ENCODE measurements at places on chromosomes 6 and 20.

GRCh38 chr6:71123051-71123450, 165.6 kb upstream of the OGFRL1 start:
- no peak overlapping the region for H3K4me3 ChIP-seq
- H3K27me3 ChIP-seq: no peaks in the 10 kb centered on the region

DNA sequence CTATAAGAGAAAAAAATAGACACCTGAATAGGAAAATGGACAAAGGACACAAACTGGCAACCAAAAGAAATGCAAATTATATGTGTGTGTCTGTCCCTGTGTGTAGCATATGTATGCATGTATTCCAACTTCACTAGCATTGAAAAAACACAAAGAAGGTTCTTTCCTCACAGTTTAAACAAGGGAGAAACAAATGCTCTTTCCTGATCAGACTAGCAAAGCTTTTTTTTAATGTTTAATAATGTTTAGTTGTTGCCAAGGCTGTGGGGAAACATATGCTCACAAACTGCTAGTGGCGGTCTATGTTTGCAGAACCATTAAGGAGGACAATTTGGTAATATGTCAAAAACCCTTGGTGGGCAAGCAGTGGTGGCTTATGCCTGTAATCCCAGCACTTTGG, 22.4 kb downstream of the SMLR1 start:
- peaks cover 10% of the 10 kb centered on the region for H3K4me1 ChIP-seq
- DNase-seq: no peak
- no peak overlapping the region for H3K4me3 ChIP-seq
- H3K27ac ChIP-seq: no peak overlapping the region
- no peaks in the 10 kb centered on the region for H3K27me3 ChIP-seq

GRCh38 chr6:15735567-15736265, 72.9 kb upstream of the DTNBP1 start:
- no peak overlapping the region for H3K27ac ChIP-seq
- H3K36me3 ChIP-seq: no peaks in the 10 kb centered on the region
- H3K27me3 ChIP-seq: no peaks in the 10 kb centered on the region
- no peak overlapping the region for H3K4me3 ChIP-seq
- H3K4me1 ChIP-seq: no peaks in the 10 kb centered on the region

GRCh38 chr20:40925829-40926510, 102.7 kb upstream of the TOP1 start:
- H3K36me3 ChIP-seq: no peaks in the 10 kb centered on the region
- no peak overlapping the region for H3K4me3 ChIP-seq
- DNase-seq: no peak
- no peaks in the 10 kb centered on the region for H3K4me1 ChIP-seq
- H3K27me3 ChIP-seq: no peaks in the 10 kb centered on the region

GRCh38 chr6:15852289-15852688, 189.5 kb upstream of the DTNBP1 start:
- H3K27me3 ChIP-seq: no peaks in the 10 kb centered on the region
- no peak for DNase-seq
- no peaks in the 10 kb centered on the region for H3K36me3 ChIP-seq

- peaks cover 14% of the 10 kb centered on the region for H3K4me1 ChIP-seq
- no peaks in the 10 kb centered on the region for H3K36me3 ChIP-seq
- no peaks in the 10 kb centered on the region for H3K27me3 ChIP-seq
- no peak overlapping the region for H3K4me3 ChIP-seq
- H3K27ac ChIP-seq: no peak overlapping the region
- no peak for DNase-seq
These were observed 98.8 kb upstream of the BEND6 start for GRCh38 chr6:56856036-56856580.

DNA sequence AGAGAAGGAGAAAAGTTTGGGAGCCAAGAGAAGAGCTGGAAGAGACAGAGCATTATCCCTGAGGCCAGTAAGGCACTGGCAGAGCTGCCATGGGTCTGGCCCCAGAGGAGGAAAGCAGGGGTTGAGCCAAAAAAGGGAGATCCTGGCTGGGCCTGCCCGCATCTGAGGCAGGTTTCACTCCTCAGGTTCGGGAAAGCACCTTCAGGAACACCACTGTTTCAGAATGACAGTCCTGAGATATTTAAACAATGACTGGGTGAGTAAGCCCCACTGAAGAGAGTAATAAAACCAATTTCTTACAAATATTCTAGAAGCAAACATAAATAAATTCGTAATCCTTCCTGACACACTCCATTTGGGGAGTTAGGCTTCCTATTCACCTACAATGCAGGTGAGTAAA, 152.2 kb downstream of the BACH2 start:
- no peak for DNase-seq
- H3K27ac ChIP-seq: no peak overlapping the region
- H3K4me1 ChIP-seq: peaks cover under 1% of the 10 kb centered on the region
- no peaks in the 10 kb centered on the region for H3K27me3 ChIP-seq
- no peak overlapping the region for H3K4me3 ChIP-seq
- no peaks in the 10 kb centered on the region for H3K36me3 ChIP-seq

DNA sequence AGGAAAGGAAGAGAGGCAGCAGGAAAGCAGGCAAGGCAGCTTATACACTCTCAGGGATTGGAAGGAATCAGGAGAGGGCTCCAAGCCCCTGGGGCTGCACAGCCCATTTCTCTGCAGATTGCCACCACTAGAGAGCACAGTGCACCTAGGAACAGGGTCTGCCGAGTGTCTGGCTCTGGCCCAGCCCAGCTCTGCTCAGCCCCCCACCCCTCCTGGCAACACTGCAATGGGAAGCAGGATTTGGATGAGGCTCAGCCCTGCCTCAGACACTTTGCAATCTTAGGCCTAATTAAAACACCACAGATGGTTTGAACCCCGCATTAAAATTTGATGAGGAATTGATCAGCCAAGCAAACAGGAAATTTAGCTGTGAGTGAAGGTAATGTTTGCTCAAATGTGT, 252.7 kb downstream of the DHX35 start:
- no peak overlapping the region for H3K4me3 ChIP-seq
- DNase-seq: peak; percentile 66
- H3K4me1 ChIP-seq: no peaks in the 10 kb centered on the region

- no peaks in the 10 kb centered on the region for H3K4me1 ChIP-seq
- DNase-seq: peak; percentile 54
- H3K27ac ChIP-seq: no peak overlapping the region
- no peaks in the 10 kb centered on the region for H3K27me3 ChIP-seq
- no peaks in the 10 kb centered on the region for H3K36me3 ChIP-seq
- H3K4me3 ChIP-seq: no peak overlapping the region
These were observed 128.2 kb downstream of the EDN3 start for GRCh38 chr20:59428441-59429205.

GRCh38 chr6:44132476-44132875, 5.1 kb downstream of the TMEM63B start:
- H3K4me3 ChIP-seq: no peak overlapping the region
- no peak for DNase-seq
- H3K36me3 ChIP-seq: peaks cover 6% of the 10 kb centered on the region
- no peaks in the 10 kb centered on the region for H3K27me3 ChIP-seq
- no peaks in the 10 kb centered on the region for H3K4me1 ChIP-seq

DNA sequence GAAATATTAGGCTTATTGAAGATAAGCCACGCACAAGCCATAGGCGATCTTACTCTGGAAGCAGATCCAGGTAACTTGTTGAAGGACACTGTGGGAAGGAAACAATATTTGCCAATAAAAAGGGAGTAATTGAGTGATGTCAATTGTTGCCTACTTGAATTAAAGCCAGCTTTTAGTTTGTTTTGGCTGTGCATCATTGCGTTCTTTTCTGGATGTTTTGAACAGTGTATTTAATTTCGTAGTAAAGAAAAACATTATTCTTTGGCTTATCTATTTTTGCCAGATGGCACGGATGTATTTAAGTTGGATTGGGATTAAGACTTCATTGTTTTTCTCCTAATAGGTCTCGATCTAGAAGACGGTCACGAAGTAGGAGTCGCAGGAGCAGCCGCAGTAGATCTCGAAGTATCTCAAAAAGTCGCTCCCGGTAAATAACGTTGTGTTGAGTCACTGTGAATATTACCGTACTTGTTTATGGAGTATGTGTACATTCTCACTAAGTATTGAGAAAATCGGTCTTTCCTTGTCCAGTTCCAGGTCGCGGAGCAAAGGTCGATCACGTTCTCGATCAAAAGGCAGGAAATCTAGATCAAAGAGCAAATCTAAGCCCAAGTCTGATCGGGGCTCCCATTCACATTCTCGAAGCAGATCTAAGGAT, 2.6 kb downstream of the SRSF6 start:
- peaks cover 64% of the 10 kb centered on the region for H3K36me3 ChIP-seq
- peak overlapping the region; percentile 90 for H3K4me3 ChIP-seq
- peaks cover 5% of the 10 kb centered on the region for H3K4me1 ChIP-seq
- H3K27ac ChIP-seq: no peak overlapping the region
- no peaks in the 10 kb centered on the region for H3K27me3 ChIP-seq
- DNase-seq: no peak

GRCh38 chr6:36944650-36945049, 9.9 kb upstream of the PI16 start:
- no peaks in the 10 kb centered on the region for H3K4me1 ChIP-seq
- peak; percentile 5 for DNase-seq
- H3K27me3 ChIP-seq: no peaks in the 10 kb centered on the region
- H3K36me3 ChIP-seq: no peaks in the 10 kb centered on the region

GRCh38 chr6:111050261-111051023, 36.9 kb upstream of the SLC16A10 start:
- H3K27ac ChIP-seq: no peak overlapping the region
- H3K36me3 ChIP-seq: no peaks in the 10 kb centered on the region
- no peaks in the 10 kb centered on the region for H3K27me3 ChIP-seq
- H3K4me1 ChIP-seq: no peaks in the 10 kb centered on the region

DNA sequence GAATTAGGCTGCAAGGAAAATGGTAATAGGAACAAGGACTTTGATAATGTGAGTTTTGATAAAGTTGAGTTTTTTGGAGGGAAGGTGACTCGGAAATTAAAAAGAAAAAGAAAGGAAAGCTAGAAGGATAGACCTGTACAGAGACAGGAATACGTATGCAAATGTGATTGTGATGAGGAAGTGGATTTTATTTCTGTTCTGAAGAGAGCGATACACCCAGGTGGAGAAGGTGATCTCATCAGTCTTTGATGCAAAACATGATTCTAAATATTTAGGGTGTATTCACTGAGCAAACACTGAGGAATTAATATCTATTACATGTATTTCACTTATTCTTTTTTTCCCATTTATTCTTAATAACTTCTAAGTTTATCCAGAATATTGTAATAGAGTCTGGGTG, 9.2 kb upstream of the PLEKHG1 start:
- H3K4me3 ChIP-seq: no peak overlapping the region
- no peaks in the 10 kb centered on the region for H3K4me1 ChIP-seq
- DNase-seq: no peak
- H3K36me3 ChIP-seq: no peaks in the 10 kb centered on the region
- H3K27ac ChIP-seq: no peak overlapping the region
- H3K27me3 ChIP-seq: no peaks in the 10 kb centered on the region

GRCh38 chr6:124546601-124547000, 415.6 kb upstream of the RNF217 start:
- no peak overlapping the region for H3K27ac ChIP-seq
- no peak for DNase-seq
- no peaks in the 10 kb centered on the region for H3K36me3 ChIP-seq
- no peaks in the 10 kb centered on the region for H3K4me1 ChIP-seq

DNA sequence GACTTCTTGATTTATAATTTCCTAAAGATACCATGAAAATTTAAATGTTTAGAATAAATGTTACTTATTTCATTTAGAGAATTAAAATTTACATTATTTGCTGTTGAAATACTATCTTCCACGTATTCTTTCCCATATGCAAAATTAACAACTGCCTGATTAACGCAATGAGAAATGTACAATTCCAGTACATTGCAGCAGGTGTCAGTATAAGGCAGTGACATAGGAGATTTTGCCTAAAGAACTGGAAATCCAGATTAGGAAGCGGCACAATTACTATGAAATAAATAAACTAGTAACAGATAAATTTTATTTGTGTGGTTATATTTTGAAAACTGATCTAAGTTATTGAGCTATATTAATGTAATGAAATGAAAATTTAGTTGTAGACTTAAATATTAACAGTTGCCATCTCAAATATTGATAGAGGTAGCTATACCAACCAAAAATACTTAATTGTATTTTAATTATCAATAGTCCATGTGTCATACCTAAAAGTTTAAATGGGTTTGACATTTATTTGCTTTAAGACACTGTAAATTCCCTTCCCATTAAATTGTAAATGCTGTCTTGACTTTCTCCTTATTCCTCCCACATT, 300.2 kb downstream of the UTRN start:
- no peak overlapping the region for H3K27ac ChIP-seq
- no peak for DNase-seq
- H3K36me3 ChIP-seq: no peaks in the 10 kb centered on the region
- no peak overlapping the region for H3K4me3 ChIP-seq

GRCh38 chr6:170250455-170250854, 40.4 kb downstream of the DLL1 start:
- H3K36me3 ChIP-seq: no peaks in the 10 kb centered on the region
- no peaks in the 10 kb centered on the region for H3K27me3 ChIP-seq
- H3K27ac ChIP-seq: no peak overlapping the region
- no peak overlapping the region for H3K4me3 ChIP-seq
- no peak for DNase-seq
- no peaks in the 10 kb centered on the region for H3K4me1 ChIP-seq

- no peaks in the 10 kb centered on the region for H3K27me3 ChIP-seq
- no peak overlapping the region for H3K27ac ChIP-seq
- DNase-seq: no peak
- no peak overlapping the region for H3K4me3 ChIP-seq
These were observed 2.8 kb downstream of the SPO11 start for GRCh38 chr20:57332105-57333089.

DNA sequence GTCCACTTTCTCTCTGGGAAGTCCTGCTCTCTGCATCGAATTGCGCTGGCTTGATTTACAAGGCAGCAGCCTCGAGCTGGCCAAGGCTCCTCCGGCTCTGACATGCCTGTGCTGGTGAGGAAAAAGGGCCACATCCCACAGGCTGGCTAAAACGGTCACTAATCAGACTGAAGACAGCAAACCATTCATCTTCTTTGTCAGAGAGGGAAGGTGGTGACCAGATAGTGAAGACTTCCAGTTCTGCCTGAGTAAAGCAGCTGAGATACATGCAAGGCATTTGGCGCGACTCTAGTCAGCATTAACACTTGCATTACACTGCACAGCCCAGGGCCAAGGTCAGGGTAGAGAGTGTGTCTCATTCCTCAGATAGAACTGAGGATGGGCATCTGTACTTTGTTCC, 203.2 kb upstream of the MAP3K7 start:
- H3K36me3 ChIP-seq: no peaks in the 10 kb centered on the region
- no peak overlapping the region for H3K27ac ChIP-seq
- DNase-seq: no peak
- no peak overlapping the region for H3K4me3 ChIP-seq
- no peaks in the 10 kb centered on the region for H3K27me3 ChIP-seq
- H3K4me1 ChIP-seq: no peaks in the 10 kb centered on the region

GRCh38 chr6:8100159-8100854, 2.0 kb downstream of the EEF1E1 start:
- H3K27me3 ChIP-seq: peaks cover 6% of the 10 kb centered on the region
- no peaks in the 10 kb centered on the region for H3K4me1 ChIP-seq
- no peak overlapping the region for H3K27ac ChIP-seq

GRCh38 chr6:33632558-33633039, 11.5 kb downstream of the ITPR3 start:
- peak; percentile 97 for DNase-seq
- no peaks in the 10 kb centered on the region for H3K27me3 ChIP-seq
- H3K27ac ChIP-seq: no peak overlapping the region
- H3K36me3 ChIP-seq: no peaks in the 10 kb centered on the region
- peak overlapping the region; percentile 78 for H3K4me3 ChIP-seq

- no peaks in the 10 kb centered on the region for H3K27me3 ChIP-seq
- no peaks in the 10 kb centered on the region for H3K36me3 ChIP-seq
- H3K4me3 ChIP-seq: no peak overlapping the region
- no peaks in the 10 kb centered on the region for H3K4me1 ChIP-seq
- no peak overlapping the region for H3K27ac ChIP-seq
These were observed 121.6 kb downstream of the ADGRB3 start for GRCh38 chr6:68756454-68757375.

Measured in endodermal cell (in vitro differentiated cells).